ENCODE measurements at places on chromosomes 11 and 22. TPM values are rescaled to one million over a fixed set of nuclear protein-coding genes. Genes with fewer than 3 reads are reported as not detected.
A peak's percentile ranks its signal among the peaks of the same experiment; 100 is the strongest.

Gene RPLP2
- total RNA-seq = 95.0 TPM

Gene ALKBH8
- total RNA-seq = 12.5 TPM

Gene UBQLN3
- total RNA-seq = not detected

Gene FADS2
- 31.9 TPM for total RNA-seq

Gene APOL1
- total RNA-seq = 0.56 TPM

Gene HEPN1
- not detected for total RNA-seq

Gene SCT
- total RNA-seq = not detected

Gene SMTNL1
- not detected for total RNA-seq

Gene CHRDL2
- not detected for total RNA-seq

Gene ESAM
- total RNA-seq = under 0.01 TPM

DNA sequence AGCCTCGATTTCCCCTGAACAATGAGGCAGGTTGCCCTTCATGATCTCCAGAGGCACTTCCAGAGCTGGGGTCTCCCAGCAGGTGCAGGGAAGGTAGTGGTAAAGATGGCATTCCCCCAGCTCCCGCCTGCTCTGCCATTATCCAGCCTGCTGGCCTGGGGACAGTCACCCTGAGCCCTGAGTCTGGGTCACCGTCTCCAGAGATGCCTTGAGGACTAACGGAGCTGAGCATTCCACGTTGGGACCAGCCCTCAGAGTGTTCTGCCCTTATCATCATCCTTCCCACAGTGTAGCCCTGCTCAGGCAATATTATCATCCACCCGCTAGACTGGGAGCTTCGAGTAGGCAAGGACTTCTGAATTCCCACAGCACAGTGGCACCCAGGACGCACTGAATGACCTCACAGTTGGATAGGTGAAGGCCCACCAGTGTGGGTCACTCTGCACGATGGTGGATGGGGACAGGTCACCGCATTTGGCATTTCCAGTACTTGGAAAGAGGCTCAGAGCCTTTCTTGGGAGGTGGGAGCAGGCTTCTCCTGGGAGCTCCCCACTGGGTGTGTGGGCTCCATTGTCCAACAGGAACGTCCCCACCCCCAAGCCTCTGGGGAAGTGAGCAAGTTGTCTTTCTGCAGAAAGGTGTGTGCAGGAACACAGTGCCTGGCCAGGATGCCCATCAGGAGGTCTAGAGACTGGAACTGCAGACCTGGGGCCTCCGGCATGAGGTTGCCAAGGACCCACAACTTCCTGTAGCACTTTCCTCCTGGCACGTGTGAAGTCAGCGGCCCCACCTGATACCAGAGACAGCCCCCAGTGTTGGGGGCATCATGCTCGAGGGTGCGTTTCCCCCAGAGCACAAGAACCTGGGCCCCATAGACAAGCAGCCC lies 51.4 kb upstream of the WNT7B start:
- no peak for DNase-seq

DNA sequence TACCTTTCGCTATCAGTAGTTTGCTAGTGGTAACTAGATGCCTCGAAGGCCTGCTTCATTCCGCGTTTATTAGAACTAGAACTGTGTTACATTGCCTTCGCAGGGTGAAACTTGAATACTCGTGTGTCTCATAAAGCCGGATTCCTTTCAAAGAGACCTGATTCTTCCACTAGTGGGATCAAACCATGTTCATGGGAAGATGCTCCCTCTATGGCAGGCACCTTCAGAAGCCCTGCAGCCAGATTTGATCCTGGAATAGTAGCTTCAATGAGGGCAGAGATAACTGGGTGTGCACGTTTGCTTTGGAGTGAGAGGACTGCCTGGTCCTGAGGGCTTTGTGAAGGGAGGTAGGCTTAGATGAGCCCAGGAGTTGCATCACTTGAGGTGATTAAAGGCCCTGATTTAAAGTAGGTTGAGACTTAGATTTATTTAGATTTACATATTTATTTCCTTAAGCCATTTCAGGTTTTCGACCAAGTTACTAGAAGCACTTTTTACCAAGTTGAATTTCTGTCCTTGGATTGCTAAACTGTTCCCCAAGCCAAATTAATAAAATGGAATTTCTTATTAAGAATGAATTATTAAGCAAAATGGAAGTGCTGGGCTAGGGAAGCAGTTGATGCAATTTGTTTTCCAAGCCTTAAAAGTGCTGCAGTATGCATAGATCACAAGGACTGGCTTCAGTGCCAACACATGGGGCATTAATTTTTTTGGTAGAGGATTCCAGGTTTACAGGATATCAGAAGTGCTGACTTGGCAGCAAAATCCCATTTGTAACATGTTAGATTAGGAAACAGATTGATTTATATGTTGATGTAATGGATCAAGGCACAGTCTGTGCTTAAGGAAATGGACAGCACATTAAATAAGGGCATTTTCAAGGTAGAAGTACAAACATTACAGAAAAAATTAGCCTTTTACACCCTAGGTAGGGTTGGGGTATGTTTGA lies 32.9 kb downstream of the APLP2 start:
- DNase-seq = no peak

DNA sequence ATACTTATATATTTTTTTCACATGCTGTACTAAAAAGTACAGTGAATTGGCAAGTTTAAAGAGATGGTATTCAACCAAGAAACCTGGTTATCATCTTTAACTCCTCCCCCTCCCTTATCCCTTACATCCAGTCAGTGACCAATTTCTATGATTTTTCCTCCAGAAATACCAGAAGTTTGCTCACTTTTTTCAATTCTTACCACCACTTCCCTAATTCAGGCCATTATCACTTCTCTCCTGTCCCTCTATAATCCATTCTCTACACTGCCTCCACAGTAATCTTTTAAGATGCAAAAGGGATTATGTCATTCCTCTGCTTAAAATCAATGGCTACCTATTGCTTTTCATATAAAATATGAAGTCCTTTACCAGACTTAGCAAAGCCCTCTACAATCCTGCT lies 62.8 kb downstream of the CEP57 start:
- DNase-seq = no peak

DNA sequence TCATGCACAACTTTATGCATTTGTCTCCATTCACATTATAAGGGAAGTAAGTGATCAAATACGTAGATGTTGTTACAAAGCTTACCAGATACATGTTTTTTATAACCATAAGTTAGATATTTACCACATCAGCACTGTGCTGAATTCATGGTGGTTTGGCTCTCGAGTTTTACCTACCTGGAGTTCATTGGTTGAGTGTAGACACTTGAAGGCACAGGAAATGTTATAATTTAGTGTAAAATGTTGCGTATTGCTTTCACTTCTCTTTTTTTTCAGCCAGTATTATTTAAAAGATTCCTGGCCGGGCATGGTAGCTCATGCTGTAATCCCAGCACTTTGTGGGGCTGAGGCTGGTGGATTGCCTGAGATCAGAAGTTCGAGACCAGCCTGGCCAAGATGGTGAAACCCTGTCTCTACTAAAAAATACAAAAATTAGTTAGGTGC lies 53.1 kb upstream of the GRK2 start:
- no peak for DNase-seq

DNA sequence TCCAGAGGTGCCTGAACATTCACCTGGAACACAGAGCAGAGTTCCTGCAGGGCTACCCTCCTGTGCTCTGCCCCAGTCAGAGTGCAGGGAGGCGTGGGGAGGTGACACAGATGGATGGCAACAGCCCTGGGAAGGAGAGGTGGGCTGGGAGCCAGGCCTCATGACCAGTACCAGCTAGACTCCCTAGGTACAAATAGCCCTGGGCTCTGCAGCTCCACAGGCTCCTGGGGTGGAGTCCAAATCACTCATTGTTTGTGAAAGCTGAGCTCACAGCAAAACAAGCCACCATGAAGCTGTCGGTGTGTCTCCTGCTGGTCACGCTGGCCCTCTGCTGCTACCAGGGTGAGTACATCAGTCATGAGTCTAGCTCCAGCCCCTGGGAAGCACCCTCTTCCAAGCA lies at the start of gene SCGB1D2:
Gene SCGB1D2, plus strand, starts transcription at position 219 of the 400 bp plus-strand sequence. Its CDS starts 69 bp downstream, at position 288.
- no peak for DNase-seq

- DNase-seq = no peak
Observed at GRCh38 chr11:68413591-68413999, 47.0 kb upstream of the PPP6R3 start.

GRCh38 chr11:128405714-128406662 lies 181.4 kb downstream of the ETS1 start:
- DNase-seq = no peak

GRCh38 chr11:43833657-43834073 lies 47.0 kb upstream of the ALKBH3 start:
- peak; percentile 90 for DNase-seq

DNA sequence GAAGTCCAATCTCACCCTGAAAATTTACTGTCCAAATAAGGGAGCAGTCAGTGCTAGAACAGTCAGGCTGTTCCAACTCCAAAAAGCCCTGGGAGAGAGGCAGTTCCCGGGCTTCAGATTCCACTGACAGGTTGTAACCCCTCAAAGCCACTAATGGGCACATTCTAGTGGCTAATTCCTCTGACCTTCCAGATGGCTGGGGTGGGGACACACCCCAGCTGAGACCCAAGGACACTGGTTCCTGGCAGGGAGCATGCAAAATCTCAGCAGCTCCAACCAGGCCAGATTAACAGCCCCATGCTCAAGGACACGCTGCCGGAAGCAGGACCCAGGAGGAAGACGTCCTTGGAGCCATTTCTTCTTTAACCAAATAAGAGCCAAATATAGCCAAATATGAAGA lies 92.7 kb downstream of the RPL27A start:
- DNase-seq = no peak

DNA sequence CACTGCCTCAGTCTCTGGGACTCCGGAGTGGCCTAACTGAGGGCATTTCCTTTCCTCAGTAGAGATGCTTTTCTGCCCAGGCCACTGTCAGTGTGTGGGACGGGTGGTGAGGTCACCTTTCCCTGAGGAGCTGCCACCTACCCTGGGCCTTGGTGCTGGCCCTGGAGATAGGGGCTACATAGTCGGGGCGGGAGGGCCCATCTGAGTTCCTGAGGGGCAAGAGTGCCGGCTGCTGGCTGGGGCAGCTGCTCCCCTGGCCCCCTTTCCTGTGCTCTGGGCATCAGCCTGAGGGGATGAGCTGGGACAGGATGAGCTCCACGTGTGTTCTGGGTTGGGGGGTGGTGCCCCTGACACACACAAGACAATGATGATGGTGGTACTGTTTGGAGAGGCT lies 5.4 kb downstream of the KCNC1 start:
- DNase-seq = no peak

DNA sequence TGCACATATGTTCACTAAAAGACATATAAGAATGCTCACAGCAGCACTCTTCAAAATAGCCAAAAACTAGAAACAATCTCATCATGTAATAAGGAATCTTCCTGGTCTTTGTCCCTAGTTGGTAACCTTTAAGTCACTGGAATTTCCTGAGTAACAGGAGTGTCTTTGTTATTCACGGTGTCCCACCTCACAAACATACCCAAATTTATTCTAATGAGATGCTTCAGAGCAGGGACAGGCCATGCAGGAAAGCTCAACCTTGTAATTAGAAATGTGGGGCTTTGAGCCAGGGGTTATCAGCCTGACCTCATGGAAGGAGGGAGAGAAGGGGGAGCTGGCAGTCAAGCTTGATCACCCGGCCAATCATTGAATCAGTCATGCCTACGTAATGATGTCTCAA lies 40.3 kb upstream of the NFRKB start:
- no peak for DNase-seq

DNA sequence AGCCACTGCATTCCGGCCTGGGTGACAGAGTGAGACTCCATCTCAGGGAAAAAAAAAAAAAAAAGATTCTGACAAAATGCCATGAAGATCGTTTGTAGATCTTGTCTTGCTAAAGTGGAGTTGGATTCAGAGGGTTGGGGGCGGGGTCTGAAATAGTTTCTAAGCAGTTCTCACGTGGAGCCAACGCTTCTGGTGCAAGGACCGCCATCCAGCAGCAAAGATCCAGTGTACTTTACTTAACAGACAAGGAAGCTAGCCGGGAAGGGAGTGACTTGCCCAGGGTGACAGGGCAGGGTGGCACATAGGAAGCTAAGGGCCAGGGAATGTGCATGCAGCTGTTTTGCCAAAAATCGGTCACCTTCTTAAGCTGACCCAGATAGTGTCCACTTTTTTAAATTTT lies 27.4 kb downstream of the APOL1 start:
- DNase-seq = peak; percentile 26

DNA sequence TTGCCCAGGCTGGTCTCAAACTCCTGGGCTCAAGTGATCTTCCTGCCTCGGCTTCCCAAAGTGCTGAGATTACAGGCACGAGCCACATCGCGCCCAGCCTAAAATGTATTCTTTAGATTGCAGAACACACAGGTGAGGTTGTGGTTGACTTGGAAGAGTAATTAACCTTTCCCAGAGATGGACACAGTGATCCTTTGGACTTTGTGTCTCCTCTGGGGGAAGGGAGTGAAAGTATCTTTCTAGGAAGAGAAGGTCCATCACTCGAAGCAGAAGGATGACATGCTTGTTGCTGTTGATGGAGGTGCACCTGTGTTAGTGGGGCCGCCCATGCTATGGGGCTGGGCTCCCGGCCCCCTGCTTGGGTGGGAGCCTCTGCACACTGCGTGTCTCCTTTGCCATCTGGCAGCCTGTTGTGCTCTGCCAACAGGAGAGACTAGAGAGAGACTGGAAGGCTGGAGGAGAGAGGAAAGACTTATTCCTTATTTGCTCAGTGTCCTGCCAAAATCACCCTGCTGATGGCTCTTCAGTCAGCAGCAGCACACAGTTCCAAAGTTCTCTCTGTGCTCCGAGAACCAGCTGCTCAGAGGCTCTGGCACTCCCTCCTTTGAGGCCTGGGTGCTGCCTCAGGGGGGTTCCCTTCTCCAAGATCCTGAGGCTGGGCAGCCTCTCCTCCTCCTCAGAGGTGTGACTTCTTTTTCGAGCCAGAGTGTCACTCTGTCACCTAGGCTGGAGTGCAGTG lies 33.1 kb upstream of the CYB5R3 start:
- DNase-seq = no peak

DNA sequence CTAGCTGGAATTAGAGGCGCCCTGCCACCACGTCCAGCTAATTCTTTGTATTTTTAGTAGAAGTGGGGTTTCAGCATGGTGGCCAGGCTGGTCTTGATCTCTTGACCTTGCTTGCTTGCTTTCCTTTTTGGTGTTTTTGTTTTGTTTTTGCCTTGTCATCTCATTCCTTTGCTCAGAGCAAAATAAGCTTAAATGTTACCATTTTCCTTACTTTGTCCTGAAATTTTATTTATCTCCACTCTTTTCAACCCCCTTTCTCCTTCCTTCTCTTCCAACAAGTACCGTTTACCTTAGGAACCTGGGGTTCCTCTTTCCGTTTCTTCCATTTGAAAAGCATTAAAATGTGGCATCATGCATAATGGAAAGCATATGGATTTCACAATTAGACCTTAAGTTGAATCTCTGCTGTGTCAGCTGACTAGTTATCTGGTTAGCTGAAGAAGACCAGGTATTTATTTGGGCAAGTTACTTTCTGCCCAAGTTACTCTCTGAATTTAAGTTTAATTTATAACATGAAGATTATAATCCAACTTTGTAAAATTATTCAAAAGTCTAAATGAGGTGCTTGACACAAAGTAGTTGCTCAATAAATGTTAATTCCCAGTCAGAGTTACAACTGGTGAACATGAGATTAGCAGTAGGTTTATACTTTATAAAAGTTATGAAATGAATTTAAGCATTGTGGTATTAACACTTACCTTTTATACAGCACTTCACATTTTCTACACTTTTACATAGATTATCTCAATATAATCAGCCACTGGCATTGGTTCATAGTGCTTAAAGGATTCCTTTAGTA lies 69.7 kb downstream of the PRMT3 start:
- DNase-seq = no peak

Measured in IMR-90 (cell line).